Brain pericyte (primary cell): ENCODE measurements at places on chromosomes 11 and 22.

GRCh38 chr11:66070604-66071380 lies 720 bp downstream of the PACS1 start:
- DNase-seq: no peak

GRCh38 chr11:65218446-65218845 lies 36.7 kb downstream of the CAPN1 start:
- no peak for DNase-seq

- no peak for DNase-seq
These were observed 55.2 kb downstream of the PICALM start for GRCh38 chr11:86013713-86014112.

GRCh38 chr11:12472401-12473005 lies 95.1 kb downstream of the PARVA start:
- DNase-seq: no peak

DNA sequence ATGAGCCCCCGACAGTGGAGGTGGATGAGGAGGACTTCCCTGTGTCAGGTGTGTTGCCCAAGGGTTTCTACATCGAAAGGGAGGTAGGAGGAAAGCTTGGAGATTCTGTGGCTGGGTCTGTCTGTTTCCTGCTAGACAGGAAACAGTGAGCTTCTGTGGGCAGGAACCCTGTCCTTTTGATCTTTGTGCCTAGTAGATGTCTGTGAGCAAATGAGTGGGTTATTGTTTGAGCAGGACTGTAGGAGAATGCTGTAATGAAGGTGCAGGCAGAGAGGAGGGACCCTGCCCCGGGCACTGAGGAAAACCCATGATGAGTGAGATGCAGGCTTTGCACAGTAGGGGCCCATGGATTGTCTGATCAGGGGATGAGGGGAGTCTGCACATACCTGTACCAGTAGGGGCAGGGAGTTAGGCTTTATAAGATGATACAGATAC lies 14.0 kb downstream of the USP35 start:
- no peak for DNase-seq

GRCh38 chr11:19394525-19395016 lies 153.8 kb upstream of the E2F8 start:
- DNase-seq: no peak

DNA sequence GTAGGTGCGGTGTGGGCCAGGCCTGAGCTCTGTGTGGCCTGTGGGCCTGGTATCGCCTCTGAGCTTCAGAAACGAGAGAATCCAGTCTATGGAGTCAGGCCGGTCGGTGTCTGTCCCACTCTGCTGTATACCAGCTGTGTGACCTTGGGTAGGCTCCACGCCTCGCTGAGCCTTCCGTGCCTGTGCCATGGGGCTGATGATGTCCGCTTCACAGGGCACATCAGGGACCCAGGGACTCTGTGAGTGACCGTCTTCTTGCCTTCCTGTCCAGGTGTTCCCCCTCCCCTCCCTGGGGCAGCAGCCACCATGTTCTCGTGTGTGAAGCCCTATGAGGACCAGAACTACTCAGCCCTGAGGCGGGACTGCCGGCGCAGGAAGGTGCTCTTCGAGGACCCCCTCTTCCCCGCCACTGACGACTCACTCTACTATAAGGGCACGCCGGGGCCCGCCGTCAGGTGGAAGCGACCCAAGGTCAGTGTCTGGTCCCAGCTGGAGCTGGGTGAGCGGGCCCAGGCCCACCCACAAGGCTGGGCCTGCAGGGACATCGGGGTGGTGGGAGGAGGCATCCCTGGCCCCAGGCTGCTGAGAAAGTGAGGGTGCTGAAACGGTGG lies 17.9 kb downstream of the CAPN5 start:
- DNase-seq: no peak

DNA sequence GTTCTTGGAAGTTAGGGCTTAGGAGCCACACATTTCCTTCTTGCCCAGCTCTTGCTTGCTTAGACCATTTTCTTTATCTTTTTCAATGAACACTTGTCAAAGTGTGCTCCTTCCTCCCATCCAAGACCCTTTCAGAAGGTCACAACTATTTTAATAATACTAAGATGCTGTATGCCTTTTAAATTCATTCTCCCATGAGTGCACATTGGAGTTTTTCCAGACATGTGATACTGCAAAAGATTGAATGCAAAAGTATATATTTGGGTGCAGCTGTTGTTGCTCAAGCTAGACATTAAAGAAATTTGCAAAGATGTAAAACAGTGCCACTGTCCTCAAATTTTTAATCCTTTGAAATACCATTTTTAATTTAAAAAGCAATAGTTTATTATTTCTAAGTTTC lies 69.3 kb upstream of the TNRC6B start:
- no peak for DNase-seq

DNA sequence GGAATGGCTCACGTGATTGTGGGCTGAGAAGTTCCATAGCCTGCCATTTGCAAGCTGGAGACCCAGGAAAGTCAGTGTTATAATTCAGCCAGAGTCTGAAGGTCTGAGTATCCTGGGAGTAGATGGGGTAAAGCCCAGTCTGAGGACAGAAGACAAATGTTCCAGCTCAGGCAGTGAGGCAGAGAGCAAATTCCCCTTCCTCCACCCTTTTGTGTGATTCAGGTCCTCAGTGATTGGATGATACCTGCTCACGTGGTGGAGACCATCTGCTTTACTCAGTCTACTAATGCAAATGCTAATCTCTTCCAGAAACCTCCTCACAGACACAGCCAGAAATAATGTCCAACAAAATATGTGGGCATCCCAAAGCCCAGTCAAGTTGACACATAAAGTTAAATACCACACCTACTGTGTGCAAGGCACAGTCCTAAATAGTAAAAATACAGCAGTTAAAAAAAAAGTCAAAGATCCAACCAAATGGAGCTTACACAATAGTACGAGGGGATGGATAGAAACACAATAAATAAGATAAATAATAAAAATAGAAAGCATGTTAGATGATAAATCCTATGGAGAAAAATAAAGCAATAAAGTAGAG lies 13.2 kb upstream of the APOL6 start:
- DNase-seq: no peak

GRCh38 chr22:45579306-45579705 lies 76.6 kb downstream of the FBLN1 start:
- no peak for DNase-seq
